ENCODE measurements at places on chromosomes 4 and X.

- no peak for DNase-seq
Observed at GRCh38 chr4:105306158-105306781, 159.6 kb downstream of the TET2 start.

DNA sequence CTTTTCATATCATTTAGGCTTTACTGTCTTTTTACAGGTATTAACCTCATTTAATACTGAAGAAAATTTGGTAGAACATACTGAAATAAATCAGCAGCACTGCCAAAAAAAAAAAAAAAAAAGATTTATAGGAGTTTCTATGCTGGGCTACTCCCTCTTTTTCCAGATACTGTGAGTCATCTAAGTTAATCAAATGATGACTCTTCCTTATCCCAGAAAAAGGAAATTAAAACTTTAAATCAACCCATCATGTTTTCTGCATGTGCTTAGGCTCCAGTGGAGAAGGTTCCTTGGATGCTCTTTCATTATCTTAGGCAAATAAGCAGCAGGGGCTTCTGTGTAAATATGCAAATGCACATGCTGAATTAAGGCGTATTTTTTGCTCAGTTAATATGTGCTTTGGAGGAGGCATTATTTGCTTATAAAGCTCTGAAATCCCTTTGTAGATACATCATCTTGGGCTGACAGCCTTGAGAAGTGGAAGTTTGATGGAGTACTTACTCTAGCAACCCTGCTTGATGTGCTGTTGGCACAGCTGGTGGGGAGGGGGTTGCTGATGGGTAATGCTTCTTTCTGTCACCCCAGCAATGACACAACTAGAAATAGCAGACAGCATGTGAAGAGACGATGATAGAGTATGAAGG lies 136.1 kb downstream of the C4orf33 start:
- DNase-seq, result no peak

- no peak for DNase-seq
Observed at GRCh38 chrX:20451929-20452328, 185.2 kb upstream of the RPS6KA3 start.

DNA sequence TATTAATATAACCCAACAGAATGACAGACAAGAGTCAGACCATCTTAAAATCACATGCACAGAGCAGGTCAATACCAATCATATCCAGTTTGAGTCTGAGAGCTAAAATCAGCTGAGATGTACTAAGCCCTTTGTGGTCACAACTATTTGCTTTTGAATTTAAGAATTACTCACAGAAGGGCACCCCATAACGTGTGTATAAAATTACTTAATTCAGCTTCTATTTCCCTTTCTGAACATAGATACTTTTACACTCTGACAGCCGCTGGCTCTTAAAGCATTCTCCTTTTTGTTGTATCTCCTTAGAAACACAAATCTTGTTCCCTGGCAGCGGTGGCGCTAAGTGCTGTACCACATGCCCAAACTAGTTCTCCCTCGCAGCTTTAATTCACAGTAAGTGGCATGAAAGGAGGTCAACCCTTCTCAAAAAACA lies 14.8 kb upstream of the PPARGC1A start:
- DNase-seq, result no peak

- no peak for DNase-seq
Observed at GRCh38 chr4:140014284-140014683, 139.7 kb downstream of the MAML3 start.

GRCh38 chr4:30767147-30767845 lies 47.1 kb downstream of the PCDH7 start:
- no peak for DNase-seq

DNA sequence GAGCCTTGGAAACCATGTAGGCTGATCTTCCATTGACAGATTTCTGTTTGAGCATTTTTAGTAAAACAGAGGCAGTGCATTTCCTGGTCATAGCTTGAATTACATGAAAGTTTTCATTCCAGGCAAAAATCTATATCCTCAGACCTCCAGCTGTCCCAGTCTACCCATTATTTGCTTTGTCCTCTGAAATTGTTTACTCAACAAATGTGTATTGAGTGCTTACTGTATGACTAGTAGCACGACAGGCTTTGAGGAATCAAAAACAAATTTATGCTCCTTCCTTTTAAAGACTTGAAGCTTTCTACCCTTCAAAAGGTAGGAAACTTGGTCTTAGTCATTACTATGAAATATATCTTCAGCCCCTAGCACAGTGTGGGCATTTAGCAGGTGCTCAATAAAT lies 307.9 kb upstream of the IGFBP7 start:
- no peak for DNase-seq

DNA sequence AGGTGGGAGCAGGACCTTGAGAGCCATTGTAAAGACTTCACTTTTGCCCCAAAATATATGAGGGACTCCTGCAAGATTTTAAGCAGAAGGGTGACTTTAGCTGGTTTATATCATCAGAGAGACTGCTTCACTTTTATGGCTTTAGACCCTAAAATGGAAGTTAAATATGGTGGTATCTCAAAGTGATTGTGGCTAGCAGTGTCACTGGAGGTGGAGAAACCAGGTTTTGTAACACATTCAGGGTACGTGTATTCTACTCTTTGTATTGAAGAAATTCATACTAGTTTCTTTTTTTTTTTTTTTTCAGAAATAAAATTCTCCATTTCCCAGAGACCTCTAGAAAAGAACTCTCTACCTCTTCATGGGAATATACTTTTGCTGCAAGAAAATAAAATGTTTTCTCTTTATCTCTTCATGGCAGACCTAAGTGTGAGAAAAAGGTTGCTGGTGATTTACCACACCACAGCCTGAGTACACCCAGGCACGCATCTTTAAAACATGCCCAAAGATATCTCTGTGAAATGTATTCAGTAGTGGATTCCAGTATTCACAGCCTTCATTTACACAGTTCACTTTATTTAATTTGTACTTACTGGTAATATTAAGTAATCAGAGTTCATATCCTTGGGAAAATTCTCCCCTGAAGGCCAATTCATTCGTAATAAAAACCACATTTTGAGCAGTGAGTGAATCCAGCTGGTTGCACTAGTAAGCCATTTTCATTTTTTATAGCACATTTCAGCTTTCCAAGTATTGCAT lies 74.3 kb upstream of the GUCY1A1 start:
- no peak for DNase-seq

GRCh38 chr4:141467225-141467624 lies 169.2 kb upstream of the IL15 start:
- DNase-seq, result no peak

- no peak for DNase-seq
Observed at GRCh38 chrX:129979207-129979920, 3.1 kb upstream of the BCORL1 start.

DNA sequence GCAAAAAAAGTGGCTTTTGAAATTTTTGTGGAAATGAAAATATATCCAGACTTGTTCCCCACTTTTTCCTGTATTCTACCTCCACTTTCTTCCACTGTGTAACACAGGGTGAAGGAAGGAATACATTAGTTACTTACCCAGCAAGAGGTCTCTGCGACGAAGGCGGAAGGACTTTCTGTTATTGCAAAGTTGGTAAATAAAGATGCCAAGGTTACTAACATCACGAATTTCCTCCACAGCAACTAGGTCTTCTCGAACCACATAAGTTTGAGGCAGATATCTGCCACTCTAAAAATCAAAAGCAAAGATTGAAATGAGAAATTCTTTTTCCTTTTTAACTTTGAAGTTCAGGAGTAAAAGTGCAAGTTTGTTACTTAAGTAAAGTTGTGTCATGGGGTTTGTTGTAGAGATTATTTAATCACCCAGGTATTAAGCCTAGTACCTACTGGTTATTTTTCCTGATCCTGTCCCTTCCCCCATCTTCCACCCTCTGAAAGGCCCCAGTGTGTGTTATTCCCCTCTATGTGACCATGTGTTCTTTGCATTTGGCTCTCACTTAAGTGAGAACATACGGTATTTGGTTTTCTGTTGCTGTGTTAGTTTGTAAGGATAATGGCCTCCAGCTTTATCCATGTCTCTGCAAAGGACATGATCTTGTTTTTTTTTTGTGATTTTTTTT lies 5.8 kb downstream of the ITM2A start:
- DNase-seq, result no peak
